ENCODE measurements at places on chromosomes 7 and 10.
A peak's percentile ranks its signal among the peaks of the same experiment; 100 is the strongest.

GRCh38 chr7:97819161-97819560 lies 53.0 kb downstream of the ASNS start:
- DNase-seq: no peak

GRCh38 chr10:61470740-61471139 lies 17.6 kb upstream of the TMEM26 start:
- no peak for DNase-seq

GRCh38 chr7:106421181-106421762 lies 136.5 kb upstream of the NAMPT start:
- peak; percentile 88 for DNase-seq

- no peak for DNase-seq
These were observed 17.3 kb downstream of the ANTXRL start for GRCh38 chr10:46304062-46304461.

DNA sequence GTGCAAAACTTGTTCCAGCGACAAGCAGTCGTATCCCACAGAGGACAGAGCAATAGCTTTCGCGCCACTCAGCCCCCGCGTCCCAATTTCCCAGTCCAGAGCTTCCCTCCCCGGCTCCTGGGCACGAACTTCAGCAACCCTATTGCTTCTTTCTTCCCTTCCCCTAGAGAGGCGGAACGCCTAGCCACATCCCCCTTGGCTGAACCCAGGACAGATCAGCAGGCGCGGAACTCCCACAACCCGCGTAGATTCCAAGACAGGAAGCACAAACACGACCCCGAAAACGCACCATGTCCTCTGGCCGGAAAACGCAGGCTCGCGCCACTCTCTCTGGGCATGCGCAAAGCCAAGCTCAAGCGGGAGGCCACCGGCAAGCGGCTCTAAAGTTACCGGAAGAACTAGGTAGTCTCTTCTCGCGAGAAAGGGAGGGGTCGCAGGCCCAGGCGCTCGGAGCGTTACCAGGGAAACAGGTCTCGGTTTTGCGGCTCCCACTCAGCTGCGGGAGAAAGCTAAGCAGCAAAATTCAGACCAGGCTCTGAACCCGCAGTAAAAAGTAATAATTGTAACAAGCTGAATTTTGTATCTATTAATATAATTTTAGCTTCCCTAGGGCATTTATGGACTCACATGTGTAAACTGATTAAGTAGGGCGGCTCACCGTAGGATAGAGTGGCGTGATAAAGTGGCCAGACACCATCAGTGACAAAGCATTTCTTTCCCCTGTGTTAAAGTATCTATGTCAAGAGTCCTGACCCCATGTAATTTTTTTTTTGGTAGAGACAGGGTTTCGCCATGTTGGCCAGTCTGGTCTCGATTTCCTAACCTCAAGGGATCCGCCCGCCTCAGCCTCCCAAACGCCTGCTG lies at the start of gene TMEM209:
Gene TMEM209 (minus strand): TSS at position 323 of the 864 bp plus-strand sequence. CDS start 31 bp downstream, at position 292.
- peak; percentile 94 for DNase-seq

GRCh38 chr10:83961620-83962019 lies 177.7 kb upstream of the GHITM start:
- no peak for DNase-seq

DNA sequence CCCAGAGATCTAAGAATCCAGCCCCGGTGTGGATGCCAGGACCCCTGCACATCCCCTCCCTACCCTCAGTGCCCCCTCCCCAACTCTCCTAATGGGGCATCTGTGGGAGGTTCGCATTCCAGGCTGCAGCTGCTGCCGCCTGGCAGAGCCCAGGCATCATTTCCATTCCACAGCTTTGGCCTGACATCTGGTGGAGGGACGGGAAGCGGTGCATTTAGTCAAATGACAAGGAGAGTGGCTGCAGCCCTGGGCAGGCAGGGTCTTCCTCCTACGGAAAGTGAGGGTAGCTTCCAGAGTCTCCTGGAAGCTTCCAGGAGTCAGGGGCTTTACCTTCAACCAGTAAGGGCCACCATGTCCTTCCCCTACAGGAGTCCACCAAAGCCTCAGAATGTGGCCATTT lies 30.8 kb downstream of the PRLHR start:
- DNase-seq: no peak

DNA sequence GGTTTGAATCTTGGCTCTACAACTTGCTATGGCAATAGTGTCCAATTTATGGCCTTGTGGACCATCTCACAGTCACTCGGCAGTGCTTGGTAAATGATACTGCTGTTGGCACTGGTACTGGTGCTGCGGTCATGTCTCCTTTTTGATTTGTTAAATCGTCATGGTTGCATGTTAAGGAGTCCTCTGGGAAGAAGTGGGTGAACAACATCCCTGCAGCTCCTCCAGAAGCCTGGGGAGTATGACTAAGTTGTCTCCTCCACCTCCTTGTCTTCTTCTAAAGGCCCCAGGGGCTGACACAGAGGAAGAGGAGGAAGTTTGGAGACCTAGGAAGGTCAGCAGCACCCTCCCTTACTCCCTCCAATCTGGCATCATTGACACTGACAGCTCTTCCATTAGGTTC lies 8.5 kb downstream of the ITPRIP start:
- peak; percentile 89 for DNase-seq

DNA sequence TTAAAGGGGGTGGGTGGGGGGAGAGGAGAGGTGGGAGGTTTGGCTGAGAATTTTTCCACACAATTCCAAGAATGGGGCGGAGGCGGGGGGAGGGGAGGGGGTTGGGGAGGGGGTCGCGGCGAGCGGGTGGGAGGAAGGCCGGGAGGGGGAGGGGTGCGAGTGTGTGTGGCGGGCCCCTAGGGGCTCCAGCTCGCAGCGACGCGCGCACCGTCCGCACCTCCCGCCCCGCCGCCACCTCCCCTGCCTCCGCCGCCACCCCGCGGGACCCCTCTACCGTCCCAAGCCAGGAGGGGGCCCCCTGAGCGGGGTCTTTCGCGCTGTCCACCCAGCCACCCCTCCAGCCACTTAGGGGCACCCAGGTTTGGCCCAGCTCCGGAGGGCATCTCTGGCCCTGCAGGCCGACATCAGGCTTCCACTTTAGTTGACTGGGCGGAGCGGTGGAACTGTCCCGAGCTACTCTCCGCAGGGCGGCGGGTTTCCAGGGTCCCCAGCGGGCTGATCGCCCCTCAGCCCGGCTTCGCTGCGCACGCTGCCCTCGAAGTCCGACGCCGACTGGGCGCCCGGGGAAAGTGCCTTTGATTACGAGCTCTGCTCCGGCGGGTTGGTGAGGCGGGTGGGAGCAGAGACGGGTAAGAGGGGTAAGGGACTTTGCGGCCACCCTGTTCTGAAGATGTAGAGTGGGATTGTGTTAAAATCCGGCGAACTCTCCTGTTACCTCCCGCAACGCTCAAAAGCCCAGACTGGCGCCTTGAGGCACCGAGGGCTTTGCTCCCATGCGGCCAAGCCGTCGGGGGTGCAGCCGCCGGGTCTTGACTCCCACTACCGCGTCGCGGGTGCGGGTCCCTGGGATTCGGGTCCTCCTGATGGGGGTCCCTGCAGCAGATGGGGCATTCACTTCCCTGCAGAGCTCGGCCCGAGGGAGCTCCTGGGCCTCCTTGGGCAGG lies 1.8 kb upstream of the VAX1 start:
- no peak for DNase-seq

DNA sequence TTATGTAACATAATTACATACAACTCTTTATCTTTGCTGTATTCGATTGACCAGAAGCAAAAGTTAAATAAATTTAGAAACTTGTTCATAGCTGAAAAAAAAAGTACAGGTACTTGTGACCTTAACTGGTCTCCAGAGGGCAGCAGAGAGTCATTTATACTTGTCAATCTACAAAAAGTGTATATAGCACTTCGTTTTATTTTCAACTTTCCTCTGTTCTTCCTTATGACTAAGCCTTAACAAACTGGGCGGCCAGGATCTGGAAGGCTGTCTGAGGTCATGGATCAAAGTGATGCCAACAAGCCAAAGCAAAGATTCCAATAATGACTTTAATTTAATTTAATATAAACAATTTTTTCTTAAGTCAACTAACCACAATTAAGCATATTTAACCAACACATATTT lies 29.8 kb downstream of the C10orf67 start:
- peak; percentile 58 for DNase-seq

- no peak for DNase-seq
These were observed 187.2 kb upstream of the CDK1 start for GRCh38 chr10:60591119-60591518.

- no peak for DNase-seq
These were observed 141.7 kb upstream of the SEMA3D start for GRCh38 chr7:85328456-85328998.

DNA sequence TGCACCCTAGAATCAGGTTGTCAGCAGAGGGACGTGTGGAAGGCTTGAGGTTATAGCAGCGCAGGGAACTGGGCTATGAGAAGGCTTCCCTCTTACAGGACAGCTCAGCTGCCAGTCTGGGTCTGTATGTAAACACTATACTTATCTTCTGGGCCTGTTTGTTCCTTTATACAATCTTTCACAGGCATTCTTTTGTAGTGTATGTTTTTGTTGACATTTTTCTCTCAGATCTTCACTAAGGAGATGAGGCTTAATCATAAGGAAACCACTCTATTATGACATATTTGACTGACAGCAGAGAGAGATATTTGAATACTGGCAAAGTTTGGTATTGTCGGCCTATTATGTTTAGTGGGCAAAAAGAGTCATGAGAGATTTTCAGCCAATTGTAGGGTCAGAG lies 929 bp downstream of the GBF1 start:
- DNase-seq: no peak

DNA sequence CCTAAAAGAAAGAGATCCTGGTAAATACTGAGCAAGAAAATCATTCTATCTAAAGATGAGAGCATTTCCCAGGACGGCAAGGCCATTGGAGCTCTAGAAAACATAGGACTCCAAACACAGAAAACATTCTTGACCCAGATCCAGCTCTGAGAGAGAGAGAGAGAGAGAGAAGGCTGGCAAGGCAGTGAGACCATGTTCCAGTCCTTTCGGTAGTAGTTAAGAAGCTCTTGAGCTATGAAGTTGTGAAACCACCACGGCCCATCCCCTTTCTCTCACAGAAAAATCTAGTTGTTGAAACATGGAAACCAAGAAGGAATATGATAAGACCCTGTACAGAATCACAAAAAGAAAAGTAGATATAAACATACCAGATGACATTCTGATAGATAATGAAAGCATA lies 212.4 kb upstream of the NPSR1 start:
- DNase-seq: no peak

- DNase-seq: no peak
These were observed 252.5 kb downstream of the TNS3 start for GRCh38 chr7:47329320-47329926.

DNA sequence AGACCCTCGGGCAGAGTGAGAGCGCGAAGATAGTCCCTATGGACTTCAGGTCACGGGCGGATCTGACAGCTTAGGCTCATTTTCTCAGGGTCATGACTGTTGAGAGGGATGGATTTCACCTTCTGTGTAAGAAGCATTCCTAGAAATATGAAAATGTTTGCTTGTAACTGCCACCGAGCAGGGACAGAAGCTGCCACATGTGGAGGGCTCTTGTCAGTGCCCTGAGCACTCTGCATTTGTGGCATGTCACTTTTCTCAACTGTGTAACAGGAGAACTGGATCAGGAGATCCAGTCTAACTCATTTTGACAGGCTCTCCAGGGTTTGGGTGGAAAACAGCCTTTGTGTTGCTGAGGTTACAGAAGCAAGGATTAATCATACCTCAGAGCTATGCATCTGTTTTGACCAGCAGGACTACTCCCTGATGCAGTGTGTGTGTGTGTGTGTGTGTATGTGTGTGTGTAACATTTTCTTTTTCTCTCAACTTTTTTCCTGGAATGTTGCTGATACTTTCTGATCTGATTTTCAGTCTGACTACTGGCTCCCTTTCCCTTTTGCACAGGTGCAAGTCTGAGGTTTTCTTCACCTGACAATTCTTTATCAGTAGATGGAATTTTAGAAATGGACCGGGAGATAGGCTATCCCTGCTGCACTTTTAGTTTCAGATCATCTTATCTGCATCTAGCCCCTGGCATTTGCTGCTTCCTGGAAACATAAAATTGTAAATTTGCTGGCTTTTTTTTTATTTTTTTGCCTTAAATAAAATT lies 183.3 kb downstream of the STK31 start:
- no peak for DNase-seq

DNA sequence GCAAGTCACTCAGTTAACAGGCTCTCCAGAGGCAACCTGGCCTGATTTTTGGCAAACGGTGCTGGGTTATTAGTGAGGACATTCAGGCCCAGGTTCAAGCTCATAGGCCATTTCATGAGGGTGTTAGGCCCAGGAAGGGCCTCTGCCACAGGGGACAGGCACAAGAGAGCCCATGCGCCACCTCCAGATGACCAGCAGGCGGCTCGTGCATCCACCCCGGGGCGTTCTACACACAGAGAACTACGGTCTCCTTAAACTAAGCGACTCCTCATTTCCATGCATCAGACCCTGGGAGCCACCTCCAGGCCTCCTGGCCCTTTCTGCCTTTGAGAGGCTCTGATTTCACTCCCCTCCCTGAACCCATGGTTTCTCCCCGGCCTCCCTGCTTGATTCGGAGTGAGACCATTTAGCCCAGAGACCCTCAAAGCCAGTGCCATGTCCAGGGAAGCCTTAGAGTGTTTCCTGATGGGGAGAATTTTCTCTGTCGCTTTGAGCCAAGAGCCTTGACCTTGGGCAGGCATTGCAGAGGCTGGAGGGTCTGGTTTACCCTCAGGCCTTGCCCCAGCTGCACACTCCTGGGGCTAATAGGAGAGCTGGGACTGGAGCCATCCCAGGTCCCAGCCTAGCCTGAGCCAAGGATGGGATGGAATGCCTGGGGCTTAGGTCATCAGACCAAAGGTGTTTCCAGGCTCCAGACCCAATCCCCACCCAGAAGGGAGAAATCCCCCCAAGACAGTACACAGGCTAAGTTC lies 188.0 kb downstream of the GRID1 start:
- DNase-seq: peak; percentile 12

DNA sequence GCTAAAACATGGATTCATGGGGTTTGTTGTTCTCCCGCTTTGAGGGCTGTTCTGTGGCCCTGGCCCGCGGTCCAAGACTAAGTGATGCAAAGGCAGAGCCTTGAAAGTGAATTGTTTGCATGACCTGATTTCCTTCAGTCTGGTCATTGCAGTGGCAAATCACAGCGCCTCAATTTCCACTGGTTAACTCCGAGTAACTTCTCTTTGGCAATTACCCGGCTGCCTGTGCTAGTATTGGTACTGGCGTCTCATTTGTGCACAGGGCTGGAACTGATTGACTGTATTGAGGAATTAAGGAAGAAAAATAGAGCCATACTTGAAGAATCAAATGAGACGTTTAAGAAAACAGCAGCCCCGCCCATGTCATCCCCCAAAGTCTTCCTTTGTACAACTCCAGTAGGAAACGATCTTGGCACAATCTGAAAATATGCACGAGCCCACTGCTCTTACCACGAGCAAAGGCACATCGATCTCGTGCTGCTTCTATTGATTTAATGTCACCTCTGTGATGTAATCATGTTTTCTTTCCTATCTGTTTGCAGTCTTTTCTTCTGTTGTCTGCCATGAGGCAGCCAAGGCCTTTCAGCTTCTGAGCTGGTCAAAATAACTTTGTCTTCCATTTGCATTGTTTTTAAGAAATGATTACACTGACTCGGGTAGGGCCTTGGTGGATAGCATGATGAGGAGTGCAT lies 60.6 kb upstream of the SHH start:
- no peak for DNase-seq
